A673 (cell line): ENCODE measurements at places on chromosomes 4 and X. TPM values are rescaled to one million over a fixed set of nuclear protein-coding genes. Genes with fewer than 3 reads are reported as not detected.

DNA sequence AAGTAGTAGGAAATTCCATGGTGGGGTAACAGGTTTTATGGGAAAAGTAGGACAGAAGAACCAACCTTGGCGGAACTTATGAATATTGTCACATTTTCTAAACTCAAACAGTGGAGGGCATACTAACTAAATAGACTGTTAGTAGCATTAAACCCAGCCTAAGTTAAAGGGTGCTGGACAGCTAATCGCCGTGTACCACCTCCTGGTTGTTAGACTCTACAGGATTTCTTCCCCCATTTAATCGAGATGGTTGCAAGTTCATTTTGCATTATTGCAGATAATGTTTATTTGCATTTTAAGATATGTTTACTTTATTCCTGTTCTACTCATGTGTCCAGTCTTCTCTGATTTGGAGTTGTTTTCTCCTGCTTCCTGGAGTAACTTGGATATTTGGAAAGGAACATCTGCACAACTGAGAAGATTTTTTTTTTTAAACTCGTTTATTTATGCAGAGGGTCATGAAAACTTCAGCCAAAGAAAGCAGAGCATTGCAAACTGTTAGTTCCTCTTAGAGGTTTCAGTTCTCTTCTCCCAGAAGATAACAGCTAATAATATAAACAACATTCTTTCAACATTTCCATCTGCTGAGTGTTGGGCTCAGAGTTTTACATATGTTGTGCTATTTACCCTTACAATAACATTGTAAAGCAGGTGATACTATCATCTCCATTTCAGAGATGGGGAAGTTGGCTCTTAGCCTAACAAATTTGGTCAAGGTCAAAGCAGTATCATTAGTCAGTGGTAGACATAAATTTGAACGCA is 51.5 kb upstream of the TBC1D9 start:
- H3K27me3 ChIP-seq, result no peaks in the 10 kb centered on the region
- H3K4me1 ChIP-seq, result no peaks in the 10 kb centered on the region
- no peak overlapping the region for H3K27ac ChIP-seq

GRCh38 chrX:21382715-21383114 is 8.5 kb downstream of the CNKSR2 start:
- H3K4me3 ChIP-seq, result no peak overlapping the region
- no peak overlapping the region for H3K27ac ChIP-seq
- H3K36me3 ChIP-seq, result no peaks in the 10 kb centered on the region
- no peaks in the 10 kb centered on the region for H3K27me3 ChIP-seq
- no peaks in the 10 kb centered on the region for H3K4me1 ChIP-seq

DNA sequence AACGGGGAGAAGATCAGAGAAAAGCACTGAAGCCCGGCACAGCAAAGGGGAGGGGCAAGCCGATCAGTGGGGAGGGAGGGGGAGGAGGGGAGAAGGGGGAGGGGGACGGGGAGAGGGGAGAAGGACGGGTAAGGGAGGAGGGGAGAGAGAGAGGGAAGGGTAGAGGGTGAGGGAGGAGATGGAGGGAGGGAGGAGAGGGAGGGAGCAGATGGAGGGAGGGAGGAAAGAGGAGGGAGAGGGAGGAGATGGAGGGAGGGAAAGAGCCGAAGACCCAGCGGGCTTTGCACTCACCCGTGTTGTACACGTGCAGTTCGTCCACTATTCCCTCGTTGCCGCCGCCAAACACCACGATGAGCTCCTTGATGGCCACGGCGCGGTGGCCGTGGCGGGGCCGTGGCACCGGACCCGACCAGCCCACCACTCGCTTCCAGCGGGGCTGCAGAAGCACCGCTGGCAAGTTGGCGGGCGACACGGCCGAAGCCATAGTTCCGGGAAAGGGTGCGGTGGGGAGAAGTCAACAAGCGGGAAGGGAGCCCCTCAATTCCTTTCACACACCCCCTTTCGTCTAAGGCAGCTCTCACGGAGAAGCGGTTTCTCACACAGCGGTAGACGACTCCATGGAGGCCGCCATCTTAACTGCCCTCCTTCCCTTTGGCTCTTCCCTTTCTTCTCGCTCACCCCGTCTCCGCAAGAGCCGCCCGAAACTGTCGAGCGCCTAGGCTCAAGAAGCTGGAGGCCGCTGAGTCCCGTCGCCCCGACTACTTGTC is 1.1 kb downstream of the HCFC1 start:
- peak overlapping the region; percentile 99 for H3K27ac ChIP-seq
- DNase-seq, result peak; percentile 86
- peak overlapping the region; percentile 86 for H3K4me3 ChIP-seq
- H3K27me3 ChIP-seq, result no peaks in the 10 kb centered on the region
- H3K4me1 ChIP-seq, result peaks cover 26% of the 10 kb centered on the region

DNA sequence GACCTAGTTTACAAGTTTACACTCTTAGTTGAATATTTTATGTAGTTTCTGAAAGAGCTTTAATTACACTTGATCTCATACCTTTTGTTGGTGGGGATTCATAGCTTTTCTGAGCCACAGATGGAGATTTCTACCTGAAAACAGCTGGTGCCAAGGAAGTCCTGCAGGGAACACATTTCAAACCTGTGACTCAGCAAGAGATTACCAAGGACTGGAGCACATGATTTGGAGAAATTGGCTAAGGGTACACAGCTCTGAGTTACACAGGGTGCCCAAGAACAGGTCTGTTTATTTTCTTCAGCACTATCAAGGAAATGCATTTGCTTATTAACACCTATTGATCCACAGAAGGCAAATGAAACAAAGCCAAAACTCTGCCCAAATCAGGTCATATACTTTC is 691.5 kb downstream of the KCTD8 start:
- H3K4me1 ChIP-seq, result no peaks in the 10 kb centered on the region
- no peak overlapping the region for H3K4me3 ChIP-seq
- no peak overlapping the region for H3K27ac ChIP-seq
- no peaks in the 10 kb centered on the region for H3K27me3 ChIP-seq
- DNase-seq, result no peak

- H3K4me3 ChIP-seq, result no peak overlapping the region
- H3K27ac ChIP-seq, result peak overlapping the region; percentile 71
- H3K4me1 ChIP-seq, result peaks cover 31% of the 10 kb centered on the region
These were observed 6.4 kb upstream of the HAUS7 start for GRCh38 chrX:153476666-153477363.

- H3K27me3 ChIP-seq, result no peaks in the 10 kb centered on the region
- H3K27ac ChIP-seq, result no peak overlapping the region
- no peak overlapping the region for H3K4me3 ChIP-seq
- no peak for DNase-seq
These were observed 23.0 kb upstream of the MSANTD1 start for GRCh38 chr4:3225936-3226335.

DNA sequence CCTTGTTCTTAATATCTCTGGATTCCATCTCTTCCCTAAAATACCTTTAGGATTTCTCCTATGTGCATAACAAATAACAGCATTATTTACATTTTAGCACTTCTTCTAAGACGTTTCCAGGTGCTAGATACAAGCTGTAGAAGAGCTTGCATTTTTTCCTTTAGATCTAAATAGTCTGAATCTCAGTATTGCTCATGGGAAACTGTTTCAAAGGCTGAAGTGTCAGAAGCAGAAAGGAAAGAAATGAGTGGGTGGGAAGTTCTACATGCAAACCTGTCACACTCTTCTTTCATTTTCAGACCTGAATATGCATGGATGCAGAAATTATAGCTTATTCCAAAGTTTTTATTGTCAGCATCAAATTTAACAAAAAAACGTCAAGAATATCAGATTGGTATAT is 41.8 kb downstream of the FGF13 start:
- H3K4me3 ChIP-seq, result no peak overlapping the region
- no peak overlapping the region for H3K27ac ChIP-seq
- no peak for DNase-seq
- H3K4me1 ChIP-seq, result no peaks in the 10 kb centered on the region
- no peaks in the 10 kb centered on the region for H3K36me3 ChIP-seq

DNA sequence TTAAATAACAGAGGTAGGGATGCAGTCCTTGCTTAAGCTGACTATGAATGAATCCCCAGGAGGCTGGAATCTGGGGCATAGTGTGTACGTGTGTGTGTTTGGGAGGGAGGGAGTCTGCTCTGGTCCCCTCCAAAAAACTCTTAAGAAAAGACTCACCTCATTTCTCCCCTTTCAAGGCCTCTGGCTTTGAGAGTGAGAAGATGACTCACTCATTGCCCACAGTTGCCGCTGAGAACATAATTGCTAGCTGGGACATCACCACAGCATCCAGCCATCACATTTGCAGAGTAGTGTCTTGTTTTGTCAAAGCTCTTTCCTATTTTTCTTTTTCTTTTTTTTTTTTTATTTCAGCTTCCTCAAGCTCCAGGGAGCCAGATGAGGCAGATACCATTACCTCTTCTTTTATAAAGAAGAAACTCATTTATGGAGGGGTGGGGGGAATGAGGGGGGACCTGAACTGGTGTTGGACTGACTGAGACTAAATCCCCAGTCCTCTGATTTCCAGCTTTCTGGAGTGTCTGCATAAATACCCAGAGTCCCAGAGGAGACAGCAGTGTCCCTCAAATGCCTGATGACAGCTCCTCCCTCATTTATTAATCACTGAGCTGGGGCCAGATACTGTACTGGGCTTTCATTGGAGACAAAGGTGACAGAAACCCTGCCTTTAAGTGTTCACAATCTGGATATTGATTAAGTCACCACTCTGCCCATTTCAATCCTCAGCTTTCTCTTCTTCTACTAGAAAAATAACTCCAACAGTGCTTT is 61.9 kb upstream of the LAS1L start:
- H3K4me3 ChIP-seq, result no peak overlapping the region
- H3K27ac ChIP-seq, result peak overlapping the region; percentile 31
- peak; percentile 63 for DNase-seq
- H3K36me3 ChIP-seq, result no peaks in the 10 kb centered on the region

DNA sequence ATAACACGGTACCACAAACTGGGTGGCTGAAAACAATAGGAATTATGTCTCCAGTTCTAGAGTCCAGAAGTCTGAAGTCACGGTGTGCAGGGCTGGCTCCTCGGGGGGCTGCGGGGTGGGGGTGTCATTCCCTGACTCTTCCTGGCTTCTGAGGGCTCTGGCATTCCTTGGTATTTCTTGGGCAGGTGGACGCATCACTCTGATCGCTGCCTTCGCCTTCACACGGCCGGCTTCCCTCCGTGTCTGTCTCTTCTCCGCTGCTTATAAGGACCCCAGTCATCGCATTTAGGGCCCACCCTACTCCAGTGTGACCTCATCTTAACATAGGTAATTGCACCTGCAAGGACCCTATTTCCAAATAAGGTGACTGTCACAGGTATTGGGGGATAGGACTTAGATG is 134.6 kb downstream of the CPZ start:
- H3K27ac ChIP-seq, result no peak overlapping the region
- peaks cover 39% of the 10 kb centered on the region for H3K27me3 ChIP-seq
- no peak for DNase-seq
- no peak overlapping the region for H3K4me3 ChIP-seq
- no peaks in the 10 kb centered on the region for H3K36me3 ChIP-seq
- H3K4me1 ChIP-seq, result no peaks in the 10 kb centered on the region

DNA sequence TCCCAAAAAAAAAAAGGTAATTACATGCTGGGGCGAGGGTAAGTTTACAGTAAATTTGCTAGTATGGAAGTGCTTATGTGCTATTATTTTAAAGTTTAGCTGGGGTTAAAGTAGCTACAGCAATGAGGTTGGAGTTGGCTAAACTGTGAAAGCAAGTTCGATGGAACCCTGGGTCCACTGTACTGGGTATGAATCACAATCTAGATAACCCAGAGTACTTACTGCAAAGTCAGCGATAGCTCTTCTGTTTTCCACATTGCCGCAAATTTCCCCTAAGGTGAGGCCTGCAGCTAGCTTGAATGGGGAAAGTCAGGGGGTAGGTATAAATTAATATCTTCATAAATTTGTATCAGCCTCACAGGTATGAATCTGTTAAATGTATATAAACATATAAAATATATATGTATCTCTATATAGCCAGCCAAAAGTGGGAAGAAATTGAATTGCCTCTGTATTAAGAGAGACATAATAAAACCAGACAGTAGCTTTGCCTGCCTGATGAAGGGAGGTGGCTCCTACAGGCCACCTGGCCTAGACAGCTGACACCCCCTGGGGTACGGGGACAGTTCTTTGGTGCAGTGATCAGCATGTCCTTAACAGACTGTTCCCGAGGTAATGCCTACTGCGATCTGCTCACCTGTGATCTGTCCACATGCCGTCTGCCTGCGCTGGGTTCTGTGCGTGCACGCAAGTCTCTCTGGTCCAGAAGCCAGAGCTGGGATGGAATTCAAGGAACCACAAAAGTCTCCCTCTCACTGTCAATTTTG is 30.6 kb downstream of the CLRN2 start:
- no peak overlapping the region for H3K27ac ChIP-seq
- H3K4me3 ChIP-seq, result no peak overlapping the region
- H3K27me3 ChIP-seq, result no peaks in the 10 kb centered on the region

Gene TKTL2
- total RNA-seq, result not detected in 2 replicates

Gene TMEM156
- not detected in 2 replicates for total RNA-seq

Gene LPAR4
- total RNA-seq, result 7.1 and 7.2 TPM in 2 replicates

Gene STS
- total RNA-seq, result 1.7 and 2.5 TPM in 2 replicates

Gene ASB11
- 0.44 and 0.62 TPM in 2 replicates for total RNA-seq

Gene ATP8A1
- total RNA-seq, result 0.28 and 0.90 TPM in 2 replicates

Gene CXCL9
- total RNA-seq, result not detected in 2 replicates
